ENCODE measurements at places on chromosomes 5 and 9. TPM values are rescaled to one million over a fixed set of nuclear protein-coding genes. Genes with fewer than 3 reads are reported as not detected.

GRCh38 chr5:174943785-174944184, 219.4 kb downstream of the MSX2 start:
- no peaks in the 10 kb centered on the region for H3K27me3 ChIP-seq
- no peaks in the 10 kb centered on the region for H3K36me3 ChIP-seq
- H3K4me1 ChIP-seq, result no peaks in the 10 kb centered on the region
- no peak for DNase-seq
- no peak overlapping the region for H3K27ac ChIP-seq

DNA sequence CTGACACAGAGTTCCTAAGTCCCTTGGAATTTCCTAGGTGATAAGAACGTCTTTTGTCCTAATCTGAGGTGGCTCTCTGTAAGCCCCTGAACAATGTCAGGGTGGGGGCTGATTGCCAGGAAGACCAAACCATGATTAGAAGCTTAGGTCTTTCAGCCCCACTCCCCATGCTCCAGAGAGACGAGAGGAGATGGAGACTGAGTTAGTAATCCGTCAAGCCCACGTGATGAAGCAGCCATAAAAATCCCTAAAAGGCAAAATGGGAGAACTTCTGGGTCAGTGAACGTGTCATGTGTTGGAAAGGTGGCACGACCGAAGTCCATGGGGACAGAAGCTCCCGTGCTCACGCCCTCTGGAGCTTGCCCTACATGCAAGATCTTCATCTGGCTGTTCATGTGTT, 85.6 kb downstream of the RAD23B start:
- H3K4me1 ChIP-seq, result no peaks in the 10 kb centered on the region
- no peak overlapping the region for H3K27ac ChIP-seq
- peaks cover 5% of the 10 kb centered on the region for H3K27me3 ChIP-seq

DNA sequence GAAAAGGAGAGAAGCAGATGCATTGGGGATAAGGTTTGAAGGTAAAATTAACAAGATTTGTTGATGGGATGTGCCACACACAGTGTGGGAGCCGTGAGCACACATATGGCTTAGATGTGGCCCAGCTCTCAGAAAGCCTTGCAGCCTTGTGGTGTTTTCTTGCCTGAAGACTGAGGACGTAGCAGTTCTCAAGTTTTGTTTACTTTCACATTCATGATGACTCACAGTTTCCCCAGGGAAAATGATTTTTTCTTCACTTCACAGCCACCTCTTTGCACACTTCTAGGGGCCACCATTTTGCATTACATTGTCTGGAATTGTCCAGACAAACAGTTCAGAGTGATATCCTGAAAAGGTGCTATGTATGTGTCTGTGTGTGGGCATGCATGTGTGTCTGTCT, 126.2 kb downstream of the BASP1 start:
- no peak overlapping the region for H3K4me3 ChIP-seq
- H3K36me3 ChIP-seq, result no peaks in the 10 kb centered on the region
- H3K27ac ChIP-seq, result no peak overlapping the region

GRCh38 chr5:144325532-144325931, 154.9 kb downstream of the KCTD16 start:
- no peaks in the 10 kb centered on the region for H3K4me1 ChIP-seq
- no peak for DNase-seq
- no peaks in the 10 kb centered on the region for H3K36me3 ChIP-seq
- H3K27me3 ChIP-seq, result peaks cover 2% of the 10 kb centered on the region
- H3K27ac ChIP-seq, result no peak overlapping the region

GRCh38 chr5:61600945-61601511, 269.0 kb downstream of the ZSWIM6 start:
- H3K27me3 ChIP-seq, result peaks cover 5% of the 10 kb centered on the region
- H3K4me3 ChIP-seq, result no peak overlapping the region
- no peaks in the 10 kb centered on the region for H3K4me1 ChIP-seq
- no peak for DNase-seq

DNA sequence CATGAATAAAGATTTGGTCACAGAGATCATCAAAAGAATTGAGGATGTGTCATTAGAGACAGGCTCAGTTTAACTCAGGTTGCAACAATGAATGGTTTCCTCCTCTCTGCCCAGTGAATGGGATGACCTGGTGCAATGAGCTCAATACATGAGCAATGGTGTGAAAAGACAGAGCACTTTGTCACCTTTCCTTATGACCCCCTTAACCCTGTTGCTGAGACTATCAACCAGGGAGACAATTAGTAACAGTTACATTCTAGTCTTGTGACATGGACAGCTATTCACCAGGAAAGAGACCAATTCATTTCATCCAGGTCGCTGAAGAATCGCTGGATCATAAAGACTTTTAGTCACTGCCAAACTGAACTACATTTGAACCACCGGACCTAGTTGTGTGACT, 19.9 kb upstream of the CDH6 start:
- no peaks in the 10 kb centered on the region for H3K36me3 ChIP-seq
- DNase-seq, result no peak
- peaks cover 3% of the 10 kb centered on the region for H3K27me3 ChIP-seq

MCIDAS gene
- polyA plus RNA-seq, result not detected

PCDHGB6 gene
- polyA plus RNA-seq, result 0.38 TPM
